ENCODE measurements at places on chromosomes 2 and 18.
A peak's percentile ranks its signal among the peaks of the same experiment; 100 is the strongest.

DNA sequence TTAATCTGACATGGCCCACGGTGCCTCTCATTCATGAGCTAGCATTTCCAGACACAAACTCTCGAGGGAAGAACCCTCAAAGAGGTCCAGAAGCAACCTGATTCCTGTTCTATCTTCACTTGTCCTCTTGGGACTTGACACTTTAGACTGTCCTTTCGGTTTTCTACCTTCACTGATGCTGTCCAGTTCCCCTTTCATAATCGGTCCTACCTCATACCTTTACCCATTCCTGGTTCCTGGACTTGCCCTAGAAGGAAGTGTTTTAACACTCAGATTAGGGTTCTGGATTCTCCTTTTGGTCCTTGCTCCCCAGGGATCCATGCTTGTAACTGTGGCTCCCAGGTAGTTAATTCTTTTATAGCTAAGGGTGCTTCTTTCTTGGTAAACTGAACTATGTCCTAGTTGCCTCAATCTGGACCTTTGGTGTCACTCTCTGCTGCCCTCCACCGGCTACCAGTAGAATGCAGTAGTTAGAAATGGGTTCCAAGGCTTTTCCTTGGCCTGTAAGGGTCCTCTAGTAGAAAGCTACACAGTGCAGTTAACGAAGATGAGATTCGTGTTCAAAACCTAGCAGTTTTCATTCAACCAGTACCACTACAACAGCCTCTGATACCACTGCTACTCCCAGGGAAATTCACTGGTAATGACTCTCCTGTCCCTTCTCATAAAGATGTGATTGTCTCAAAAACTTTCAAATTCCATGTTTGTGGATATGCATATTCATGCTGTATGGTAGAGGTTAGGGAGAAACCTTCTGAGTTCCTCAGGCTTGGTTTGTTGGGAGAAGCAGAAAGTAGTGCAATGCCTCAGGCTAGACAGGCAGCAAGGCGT is 178.1 kb upstream of the CYP26B1 start:
- peak; percentile 5 for DNase-seq

DNA sequence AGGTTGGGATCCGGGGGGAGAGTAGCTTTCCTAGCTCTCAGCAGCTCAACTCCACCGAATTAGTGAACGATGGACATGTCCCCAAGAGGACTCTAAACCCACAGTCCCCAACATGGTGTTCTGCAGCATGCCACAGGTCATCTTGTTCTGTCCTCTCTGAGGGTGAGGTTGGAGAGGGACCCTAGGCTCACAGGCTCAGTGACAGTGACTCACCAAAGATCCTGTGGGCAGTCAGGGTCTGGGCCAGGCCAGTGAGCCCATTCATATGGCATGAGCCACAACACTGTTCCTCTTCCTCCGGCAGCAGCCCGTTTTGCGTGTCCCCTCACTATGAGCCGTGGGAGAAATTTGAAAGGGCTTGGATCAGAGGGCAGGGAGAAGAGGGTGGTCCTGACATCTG is 2.8 kb upstream of the SLC20A1 start:
- no peak for DNase-seq

GRCh38 chr2:38187541-38188011 is 111.6 kb upstream of the CYP1B1 start:
- DNase-seq, result no peak

GRCh38 chr18:69035756-69036155 is 237.9 kb downstream of the CCDC102B start:
- no peak for DNase-seq

DNA sequence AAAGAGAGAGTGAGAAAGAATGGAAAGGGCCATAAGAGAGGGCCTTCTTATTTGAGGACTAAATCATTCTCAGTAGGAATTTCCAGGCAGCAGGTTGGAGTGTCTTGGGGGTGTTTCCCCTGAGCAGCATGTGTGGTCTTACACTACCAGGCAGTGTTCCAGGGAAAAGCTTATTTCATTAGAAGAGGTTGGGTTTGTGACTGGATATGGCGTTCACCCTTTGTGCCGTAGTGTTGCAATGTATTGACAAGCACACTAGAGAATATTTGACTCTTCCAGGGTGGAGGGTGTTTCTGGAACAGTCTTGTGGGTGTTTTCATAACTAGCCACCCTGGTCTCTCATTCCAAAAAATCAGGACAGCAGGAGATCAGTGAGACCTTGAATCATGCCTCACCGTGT is 105.5 kb downstream of the NRP2 start:
- no peak for DNase-seq

GRCh38 chr2:236813766-236814165 is 244.1 kb downstream of the ACKR3 start:
- DNase-seq, result no peak

- no peak for DNase-seq
Measured at GRCh38 chr2:148933456-148933855, 58.4 kb downstream of the KIF5C start.

All from SK-N-DZ (cell line).